ENCODE measurements at places on chromosomes 4 and X.

DNA sequence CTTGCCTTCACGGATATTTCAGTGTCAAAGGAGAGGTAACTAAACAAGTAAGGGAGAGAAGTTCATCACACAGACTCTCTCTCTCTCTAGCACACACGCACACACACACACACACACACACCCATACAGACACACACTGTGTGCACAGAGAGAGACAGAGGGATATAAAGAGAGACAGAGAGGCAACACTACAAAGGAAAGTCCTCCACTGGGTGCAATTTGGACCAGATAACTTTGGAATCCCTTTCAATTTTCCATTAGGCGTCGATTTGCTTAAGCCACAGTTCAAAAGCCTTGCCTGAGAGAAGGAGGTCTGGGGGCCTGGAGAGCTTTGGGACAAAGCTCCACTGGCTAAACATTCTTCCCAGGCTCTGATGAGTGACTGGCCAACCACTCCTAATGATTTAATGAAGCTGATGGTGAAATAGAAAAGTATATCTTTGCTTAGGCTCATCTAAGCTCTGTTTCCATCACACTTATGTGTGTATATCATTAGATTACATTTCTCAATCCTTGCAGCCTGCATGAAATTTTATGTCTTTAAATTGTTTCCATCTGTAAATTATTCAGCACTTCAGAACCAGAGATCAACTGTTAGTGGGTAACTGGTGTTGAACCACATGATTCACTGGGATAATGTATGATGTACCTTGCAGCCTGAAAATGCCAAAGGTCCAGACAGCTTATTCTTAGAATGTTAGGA lies 180.8 kb downstream of the MAGEB17 start:
- DNase-seq, result no peak

DNA sequence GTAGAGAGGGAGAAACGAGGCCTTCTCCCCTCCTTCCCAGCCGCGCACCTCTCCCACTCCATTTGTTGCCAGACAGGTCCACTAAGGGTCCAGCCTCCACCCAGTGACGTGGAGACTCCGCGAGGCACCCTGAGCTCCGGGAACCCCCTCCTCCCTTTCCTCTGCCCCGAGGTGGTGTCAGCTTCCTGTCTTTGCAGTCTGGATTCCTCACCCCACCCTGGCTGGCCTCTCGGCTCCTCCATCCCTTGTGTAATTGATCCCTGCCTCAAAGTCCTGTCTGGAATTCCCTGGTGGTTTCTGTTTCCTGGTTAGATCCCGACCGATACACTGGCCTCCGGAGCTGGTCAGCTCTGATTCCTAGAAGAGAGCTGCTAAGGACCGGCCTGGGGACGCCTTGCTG lies 105.9 kb upstream of the SCOC start:
- DNase-seq, result no peak

DNA sequence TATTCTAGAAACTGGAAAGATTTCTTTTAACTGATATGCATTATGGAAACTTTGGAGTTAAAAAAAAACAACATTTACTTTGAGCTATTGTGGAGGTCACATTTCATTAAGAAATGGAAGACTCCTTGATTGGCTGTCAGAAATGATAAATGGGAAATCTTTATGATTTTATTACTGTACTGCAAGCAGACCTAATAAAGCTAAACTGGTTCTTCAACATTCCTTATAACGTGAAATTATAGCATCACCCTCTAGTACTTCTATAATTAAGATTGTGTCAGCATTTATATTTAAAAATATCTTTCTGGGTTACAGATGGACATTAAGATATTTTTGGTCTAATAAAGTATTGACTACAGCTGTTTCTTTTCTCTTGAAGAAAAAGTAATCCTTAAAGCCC lies 213.8 kb upstream of the PACRGL start:
- DNase-seq, result no peak

DNA sequence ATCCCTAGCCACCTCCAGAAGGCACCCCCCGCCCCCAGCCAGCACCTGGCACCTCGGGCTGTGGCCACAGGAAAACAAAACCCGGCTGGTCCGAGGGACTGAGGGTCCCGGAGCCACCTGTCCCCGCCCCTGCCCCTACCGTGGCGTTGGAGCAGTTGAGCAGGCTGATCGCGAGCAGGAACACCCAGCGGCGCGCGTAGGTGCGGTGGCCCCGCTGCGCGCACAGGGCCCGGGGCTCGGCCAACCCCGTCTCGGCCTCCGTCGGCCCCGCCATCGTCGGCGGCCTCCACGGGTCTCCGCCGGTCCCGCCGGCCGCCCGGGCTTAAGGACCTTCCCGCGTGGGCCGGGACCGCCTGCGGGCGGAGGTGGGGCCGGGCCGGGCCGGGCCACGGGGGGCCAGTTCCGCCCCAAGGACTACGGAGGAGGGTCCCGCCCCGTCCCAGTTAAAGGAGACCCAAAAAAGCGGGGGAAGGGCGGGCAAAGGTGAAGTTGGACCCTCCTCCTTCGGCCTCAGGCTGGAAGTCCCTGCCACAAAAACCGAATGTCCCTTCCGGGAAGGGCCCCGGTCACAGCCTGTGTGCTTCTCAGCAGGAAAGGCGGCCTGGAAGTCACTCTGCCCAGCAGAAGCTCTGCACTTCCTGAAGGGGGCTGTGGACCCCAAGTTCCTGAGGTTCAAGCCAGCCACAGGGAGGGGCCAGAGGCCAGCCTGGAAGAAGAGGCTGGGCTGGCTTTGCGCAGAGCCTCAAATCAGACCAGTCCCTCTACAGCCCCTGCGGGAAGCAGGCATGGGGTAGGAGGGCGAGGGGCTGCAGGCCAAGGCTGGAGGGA lies at the start of gene SLC49A3:
Gene SLC49A3 (minus strand): TSS at position 298 of the 828 bp plus-strand sequence. CDS start 24 bp downstream, at position 274.
- DNase-seq, result no peak

GRCh38 chr4:108943976-108944591 lies 181.2 kb upstream of the ETNPPL start:
- DNase-seq, result no peak

DNA sequence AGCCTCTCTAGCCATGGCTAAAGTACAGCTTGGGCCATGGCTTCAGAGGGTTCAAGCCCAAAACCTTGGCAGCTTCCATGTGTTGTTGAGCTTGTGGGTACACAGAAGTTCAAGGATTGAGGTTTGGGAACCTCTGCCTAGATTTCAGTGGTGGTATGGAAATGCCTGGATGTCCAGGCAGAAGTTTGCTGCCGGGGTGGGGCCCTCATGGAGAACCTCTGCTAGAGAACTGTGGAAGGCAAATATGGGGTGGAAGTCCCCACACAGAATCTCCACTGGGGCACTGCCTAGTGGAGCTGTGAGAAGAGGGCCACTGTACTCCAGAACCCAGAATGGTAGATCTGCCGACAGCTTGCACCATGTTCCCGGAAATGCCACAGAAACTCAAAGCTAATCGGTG lies 59.5 kb downstream of the NEXMIF start:
- DNase-seq, result no peak

GRCh38 chrX:107629540-107629909 lies 1.2 kb downstream of the PRPS1 start:
- DNase-seq, result no peak

- peak; percentile 50 for DNase-seq
Observed at GRCh38 chrX:136318895-136319597, 18.3 kb downstream of the ADGRG4 start.

- no peak for DNase-seq
Observed at GRCh38 chr4:56323327-56323726, 64.0 kb downstream of the AASDH start.

DNA sequence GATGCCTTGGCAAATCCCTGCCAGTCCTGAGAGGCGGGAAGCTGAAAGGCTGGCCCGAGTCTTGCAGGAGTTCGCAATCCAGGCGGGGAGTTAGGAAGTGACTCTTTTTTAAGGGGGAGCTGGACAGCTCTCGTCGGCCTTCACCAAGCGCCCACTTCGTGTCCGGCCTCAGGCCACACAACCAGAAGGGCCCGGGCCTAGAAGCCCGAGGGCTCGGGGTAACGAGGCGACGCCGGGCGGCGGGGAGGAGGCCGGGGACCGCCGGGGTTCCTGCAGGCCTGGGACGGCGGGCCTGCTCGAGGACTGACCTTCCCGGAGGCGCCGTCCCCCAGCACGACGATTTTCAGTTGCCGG lies 395 bp downstream of the RAB28 start:
- no peak for DNase-seq

- DNase-seq, result no peak
Observed at GRCh38 chr4:180598281-180598680, 1644.9 kb upstream of the TENM3 start.

DNA sequence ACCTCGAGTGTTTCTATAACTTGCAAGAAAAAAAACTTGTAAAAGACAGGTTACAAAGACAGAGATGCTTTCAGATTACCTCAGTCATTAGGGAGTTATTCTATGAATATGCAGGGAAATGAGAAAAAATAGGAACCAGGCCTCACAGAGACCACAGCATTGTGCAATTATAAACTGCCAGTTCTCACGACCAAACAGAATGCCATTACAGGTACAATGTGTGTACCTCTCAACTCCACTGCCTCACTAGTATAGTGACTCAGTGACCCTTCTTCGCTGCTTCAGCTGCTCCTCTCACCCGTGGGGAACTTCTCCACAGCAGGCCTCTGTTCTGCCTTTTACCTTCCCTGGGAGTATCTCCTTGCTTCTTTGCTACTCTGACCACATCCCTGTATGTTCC lies 2.3 kb upstream of the HTATSF1 start:
- no peak for DNase-seq

DNA sequence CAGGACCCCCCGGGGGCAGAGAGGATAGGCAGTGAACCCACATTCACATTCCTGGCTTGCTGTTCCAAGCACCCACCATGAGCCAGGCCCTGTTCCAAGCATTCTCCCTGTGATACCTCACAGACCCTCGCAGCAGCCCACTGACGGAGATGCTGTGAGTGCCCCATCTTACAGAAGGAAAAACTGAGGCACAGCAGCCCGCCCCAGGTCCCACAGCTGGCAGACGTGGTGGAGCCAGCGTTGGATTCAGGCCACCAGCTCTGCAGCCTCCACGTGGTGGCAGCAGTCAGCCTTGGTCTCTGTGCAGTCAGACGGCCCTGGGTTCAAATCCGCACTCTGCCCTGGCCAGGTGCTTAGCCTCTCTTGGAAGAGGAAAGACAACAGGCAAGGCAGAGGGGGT lies 16.8 kb downstream of the MAN2B2 start:
- no peak for DNase-seq

DNA sequence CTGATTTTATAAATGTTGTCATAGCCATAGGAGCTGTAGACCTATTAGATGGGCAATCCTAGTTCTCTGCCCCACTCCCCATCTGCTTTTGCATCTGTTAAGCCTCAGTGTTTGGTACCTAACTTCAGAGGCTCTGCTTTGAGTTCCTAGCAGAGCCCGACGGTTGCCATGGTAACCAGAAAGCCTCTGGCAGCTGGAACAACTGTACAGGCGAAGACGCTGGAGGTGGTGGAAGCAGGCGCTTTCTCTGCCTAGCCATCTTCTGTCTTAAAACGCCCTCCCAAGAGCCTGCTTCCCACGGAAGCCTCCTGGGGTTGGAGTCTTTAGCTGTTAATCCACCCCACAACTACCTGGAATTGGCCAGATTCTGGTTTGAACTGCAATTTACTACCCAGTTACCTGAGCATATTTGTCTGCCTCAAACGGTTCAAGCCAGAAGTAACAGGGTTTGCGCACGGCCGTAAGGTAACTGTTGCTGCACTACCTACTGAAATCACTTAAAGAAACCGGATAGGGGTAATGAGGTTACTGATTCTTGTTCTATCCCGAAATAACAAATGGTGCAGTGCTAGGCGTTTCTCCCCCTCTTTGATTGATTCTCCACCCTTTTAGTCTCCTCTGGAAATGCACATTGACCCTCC lies 1.0 kb upstream of the GABRG1 start:
- peak; percentile 67 for DNase-seq

DNA sequence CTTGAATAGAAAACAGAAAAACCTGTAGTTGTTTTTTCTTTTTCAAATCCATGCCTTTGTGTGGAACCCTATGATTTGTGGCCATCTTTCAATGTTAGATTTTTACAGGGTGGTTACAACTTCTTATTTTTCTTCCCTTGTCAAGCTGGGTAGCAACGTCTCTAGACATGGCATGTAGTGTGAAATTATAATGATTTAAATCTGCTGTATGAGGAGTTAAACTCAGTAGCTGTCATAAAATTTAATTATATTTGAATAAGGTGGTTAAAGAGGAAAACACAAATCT lies 78.1 kb upstream of the CBLL2 start:
- DNase-seq, result no peak

DNA sequence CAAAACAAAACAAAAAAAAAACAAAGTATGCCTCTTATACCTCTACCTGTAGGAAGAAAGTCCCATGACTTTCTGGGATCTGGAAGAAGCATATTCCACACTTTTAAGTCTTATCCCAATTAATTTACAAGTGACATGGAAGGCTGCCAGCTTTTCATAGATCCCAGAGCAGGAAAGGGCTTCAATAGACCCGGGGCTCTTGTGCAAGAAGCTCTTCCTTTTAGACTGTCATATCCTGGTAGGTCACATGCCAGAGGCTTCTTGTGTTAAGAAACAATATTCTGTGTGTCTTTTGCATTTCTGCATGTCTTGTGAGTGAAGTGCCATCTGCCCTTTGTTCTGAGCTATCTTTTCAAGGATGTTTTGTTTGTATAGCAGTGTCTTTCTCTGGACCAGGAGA lies 84.4 kb upstream of the PHOX2B start:
- DNase-seq, result no peak

GRCh38 chr4:33924239-33924638 lies 2320.1 kb downstream of the ARAP2 start:
- DNase-seq, result peak; percentile 45

GRCh38 chrX:136747003-136747986 lies 33.4 kb downstream of the ARHGEF6 start:
- DNase-seq, result no peak

DNA sequence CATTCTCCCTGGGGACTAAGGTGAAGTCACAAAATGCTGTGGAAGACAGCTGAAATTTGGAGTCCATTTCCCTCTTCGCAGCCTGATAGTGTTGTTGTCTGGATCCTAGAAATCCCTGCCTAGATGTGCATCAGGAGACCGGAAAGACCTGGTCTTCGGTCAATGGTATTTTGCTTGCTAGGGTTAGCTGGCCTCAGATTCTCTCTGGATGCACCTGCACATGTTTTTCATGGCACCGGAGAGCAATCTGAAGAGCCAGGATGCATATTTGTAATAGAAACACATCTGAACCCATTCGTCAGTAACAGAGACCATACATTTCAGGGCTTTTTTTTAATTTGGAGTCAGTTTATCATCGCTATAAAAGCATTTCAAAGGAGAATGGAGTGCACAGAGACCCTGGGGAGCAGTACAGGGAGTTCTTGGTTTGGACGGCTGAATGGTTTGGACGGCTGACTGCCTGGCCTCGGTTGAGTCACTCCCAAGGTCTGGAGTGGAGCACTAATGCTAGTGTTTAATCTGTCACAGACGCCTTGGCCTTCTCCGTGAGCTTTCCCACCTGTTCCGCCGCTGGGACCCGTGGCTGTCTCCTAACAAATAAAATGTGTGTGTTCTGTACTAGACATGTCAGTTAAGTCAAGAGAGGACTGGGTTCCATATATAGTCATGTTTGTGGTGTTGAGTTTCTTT lies 7.5 kb upstream of the PDLIM3 start:
- no peak for DNase-seq

DNA sequence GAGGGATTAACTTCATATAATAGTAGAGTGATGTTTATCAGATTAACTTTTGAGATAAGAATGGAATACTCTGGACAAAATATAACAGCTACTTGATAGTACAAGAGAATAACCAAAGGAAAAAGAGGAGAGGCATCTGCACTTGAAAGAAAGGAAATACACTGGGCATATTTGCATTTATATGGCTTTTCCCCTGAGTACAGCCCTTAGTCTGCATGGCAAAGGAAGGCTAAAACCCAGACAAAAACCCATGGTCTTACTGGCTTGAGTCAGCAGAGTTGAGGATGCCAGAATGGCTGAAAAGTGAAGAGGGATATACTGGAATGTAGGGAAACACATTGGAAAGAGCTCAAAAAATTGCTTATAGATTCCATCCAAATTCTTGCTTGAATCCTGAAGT lies 101.6 kb downstream of the COL4A5 start:
- DNase-seq, result no peak
